ENCODE measurements at places on chromosomes 12 and 14. TPM values are rescaled to one million over a fixed set of nuclear protein-coding genes. Genes with fewer than 3 reads are reported as not detected.

- no peak for DNase-seq
Observed at GRCh38 chr12:58104351-58104755, 163.0 kb downstream of the ATP23 start.

DNA sequence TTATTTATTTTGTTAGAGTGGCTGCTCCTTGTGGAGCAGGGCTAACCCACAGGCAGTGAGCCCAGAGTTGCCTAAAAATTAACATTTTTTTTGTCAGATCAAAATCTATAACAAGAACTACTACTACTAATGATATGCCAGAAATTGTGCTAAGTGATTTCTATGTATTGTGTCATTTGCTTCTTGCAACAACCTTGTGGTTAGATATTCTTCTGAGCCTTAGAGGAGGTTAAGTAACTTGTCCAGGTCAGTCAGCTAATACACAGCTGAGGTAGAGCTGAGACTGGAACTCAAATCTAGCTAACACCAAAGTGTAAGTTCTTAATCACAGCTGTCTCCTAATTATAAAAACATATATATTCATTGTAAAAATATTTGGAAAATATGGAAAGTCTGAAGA is 29.8 kb downstream of the CFL2 start:
- DNase-seq, result no peak

DNA sequence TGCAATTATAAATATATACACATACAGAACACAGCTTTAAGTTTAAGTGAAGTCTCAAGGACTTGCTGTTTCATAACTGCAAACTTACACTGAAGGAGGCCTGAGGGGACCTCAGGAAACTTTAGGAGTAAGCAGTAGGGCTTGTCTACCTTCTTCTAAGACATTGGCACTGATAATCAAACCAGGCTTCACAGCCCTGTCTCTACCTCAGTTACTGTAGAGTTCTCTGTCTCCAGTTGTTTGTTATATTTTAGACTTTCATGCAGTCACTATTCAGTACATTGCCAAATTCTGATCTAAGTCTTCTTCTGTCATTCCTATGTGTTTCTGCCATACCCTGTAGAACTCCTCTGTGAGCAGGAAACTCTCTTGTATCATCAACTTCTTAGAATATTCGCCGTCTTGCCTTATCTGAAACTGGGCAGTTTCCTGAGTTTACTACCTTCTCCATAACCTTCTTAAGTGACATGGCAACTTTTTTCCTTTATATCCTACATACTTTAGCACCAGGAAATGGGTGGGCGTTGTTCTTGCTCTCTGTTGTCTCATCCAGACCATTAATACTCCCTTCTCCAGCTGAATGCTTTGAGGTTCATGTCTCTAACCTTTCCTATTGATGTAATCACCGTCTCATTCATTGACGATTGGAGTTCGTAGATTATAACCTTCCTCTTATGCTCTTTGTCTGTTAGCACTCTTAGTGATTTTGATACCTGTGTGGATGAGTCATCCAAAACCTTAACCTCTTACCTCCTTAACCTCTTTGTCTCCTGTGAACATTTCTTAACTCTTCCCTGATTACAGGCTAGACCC is 11.4 kb downstream of the APAF1 start:
- DNase-seq, result no peak

GRCh38 chr12:119925269-119925668 is 48.1 kb upstream of the CIT start:
- no peak for DNase-seq

The CLEC4A gene
- 4.3 TPM for polyA plus RNA-seq

DNA sequence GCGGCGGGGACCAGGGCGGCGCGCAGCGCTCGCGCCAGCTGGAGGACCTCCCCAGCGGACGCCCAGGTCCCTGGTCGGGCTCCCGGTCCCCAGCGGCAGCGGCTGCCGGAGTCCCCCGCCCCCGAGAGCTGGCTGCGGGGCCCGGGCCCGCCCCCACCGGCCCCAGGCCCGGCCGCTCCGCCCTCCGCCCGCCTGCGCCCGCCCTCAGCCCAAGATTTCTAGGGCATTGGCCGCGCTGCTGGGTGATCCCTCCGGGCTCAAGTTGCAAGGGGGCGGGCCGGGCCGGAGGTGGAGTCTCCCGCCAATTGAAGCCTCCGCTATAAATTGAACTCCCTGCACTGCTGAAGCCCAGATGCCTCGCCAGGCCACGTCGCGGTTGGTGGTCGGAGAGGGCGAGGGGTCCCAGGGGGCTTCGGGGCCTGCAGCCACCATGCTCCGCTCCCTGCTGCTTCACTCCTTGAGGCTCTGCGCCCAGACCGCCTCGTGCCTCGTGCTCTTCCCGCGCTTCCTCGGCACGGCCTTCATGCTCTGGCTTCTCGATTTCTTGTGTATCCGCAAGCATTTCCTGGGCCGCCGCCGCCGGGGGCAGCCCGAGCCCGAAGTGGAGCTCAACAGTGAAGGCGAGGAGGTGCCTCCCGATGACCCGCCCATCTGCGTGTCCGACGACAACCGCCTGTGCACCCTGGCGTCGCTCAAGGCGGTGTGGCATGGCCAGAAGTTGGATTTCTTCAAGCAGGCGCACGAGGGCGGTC is at the start of gene DIO3:
DIO3 (plus strand) TSS at position 351 of the 752 bp plus-strand sequence.
- no peak for DNase-seq

DNA sequence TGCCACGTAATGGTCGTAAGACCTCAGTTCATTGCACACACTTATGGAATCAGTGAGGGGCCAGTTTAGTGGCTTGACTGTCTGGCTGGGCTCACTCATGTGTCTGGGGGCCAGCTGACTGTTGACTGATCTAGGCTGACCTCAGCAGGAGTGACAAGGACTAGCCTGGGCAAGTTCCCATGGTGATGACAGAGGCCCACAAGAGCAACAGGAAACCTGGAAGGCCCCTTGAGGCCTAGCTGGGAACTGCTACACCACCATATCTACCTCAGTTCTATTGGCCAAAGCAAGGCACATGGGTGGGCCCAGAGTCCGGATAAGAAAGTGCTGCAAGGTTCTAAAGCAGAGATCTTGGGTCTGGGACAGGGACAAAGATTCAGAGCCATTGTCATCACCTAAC is 21.3 kb upstream of the RFLNA start:
- no peak for DNase-seq

The MAP1LC3B2 gene
- polyA plus RNA-seq, result 4.2 TPM

DNA sequence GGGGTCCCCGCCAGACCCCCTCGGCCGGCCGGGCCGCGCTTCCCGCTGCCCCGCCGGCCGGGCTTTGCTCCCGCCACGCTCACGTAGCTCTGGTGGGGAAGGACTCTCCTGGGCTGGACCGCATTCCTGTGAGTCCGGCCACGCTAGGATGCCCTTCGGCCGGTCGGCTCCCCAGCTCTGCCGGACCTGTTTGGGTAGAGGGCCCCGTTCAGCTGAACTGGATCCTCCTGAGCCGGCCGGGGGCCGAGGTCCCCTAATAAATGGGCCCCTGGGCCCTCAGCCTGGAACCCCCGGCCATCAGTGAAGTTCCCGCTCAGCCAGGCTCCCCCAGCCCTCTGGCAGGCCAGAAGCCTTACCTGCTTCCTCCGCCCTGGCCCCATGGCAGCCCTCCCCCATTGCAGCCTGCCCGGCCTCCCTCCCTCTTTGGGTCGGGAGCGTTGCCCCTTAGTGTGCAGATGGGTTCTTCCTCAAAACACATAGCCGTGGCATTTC is 593 bp downstream of the UNC119B start:
- no peak for DNase-seq

- no peak for DNase-seq
Observed at GRCh38 chr14:56745097-56745496, 65.2 kb downstream of the OTX2 start.

The TNFAIP2 gene
- polyA plus RNA-seq, result 41.7 TPM

All from right lung (tissue), 10 donors.